Pulmonary artery endothelial cell (primary cell): ENCODE measurements at places on chromosomes 6 and 20. TPM values are rescaled to one million over a fixed set of nuclear protein-coding genes. Genes with fewer than 3 reads are reported as not detected.

PPP1R3D gene
- total RNA-seq: 7.6 and 8.7 TPM in 2 replicates

ADGB gene
- total RNA-seq: not detected in 2 replicates

PRRT1 gene
- total RNA-seq: 0.07 TPM in 1 of 2 replicates, not detected in the other

RNGTT gene
- total RNA-seq: 14.8 and 23.3 TPM in 2 replicates

PPP1R14C gene
- total RNA-seq: 0.04 TPM in 1 of 2 replicates, not detected in the other

CCN6 gene
- total RNA-seq: 0.07 TPM in 1 of 2 replicates, not detected in the other

SLC22A7 gene
- not detected in 2 replicates for total RNA-seq

GHRH gene
- not detected in 2 replicates for total RNA-seq

CALHM4 gene
- total RNA-seq: 0.13 and 0.28 TPM in 2 replicates

ZSCAN9 gene
- total RNA-seq: 11.6 and 13.5 TPM in 2 replicates

MAD2L1BP gene
- 19.3 and 25.0 TPM in 2 replicates for total RNA-seq

FAM184A gene
- 0.26 and 0.71 TPM in 2 replicates for total RNA-seq

CFB gene
- total RNA-seq: 3.4 and 4.0 TPM in 2 replicates

SIRPD gene
- total RNA-seq: not detected in 2 replicates

BPI gene
- not detected in 2 replicates for total RNA-seq

MACROD2 gene
- 0.46 and 0.95 TPM in 2 replicates for total RNA-seq

IL20RA gene
- total RNA-seq: under 0.01 TPM in 1 of 2 replicates, not detected in the other

ASCC3 gene
- 74.1 and 100 TPM in 2 replicates for total RNA-seq

TRIM15 gene
- total RNA-seq: not detected in 2 replicates

TMEM74B gene
- total RNA-seq: 0.07 TPM in 1 of 2 replicates, not detected in the other

PAQR8 gene
- total RNA-seq: 4.2 and 7.5 TPM in 2 replicates

GMPR gene
- 32.3 and 36.5 TPM in 2 replicates for total RNA-seq

LTA gene
- 0.07 TPM in 1 of 2 replicates, not detected in the other for total RNA-seq

DCBLD1 gene
- 43.4 and 52.8 TPM in 2 replicates for total RNA-seq

TNFAIP3 gene
- total RNA-seq: 4.8 and 5.0 TPM in 2 replicates

HLA-DMA gene
- total RNA-seq: 0.26 and 0.46 TPM in 2 replicates

PROKR2 gene
- not detected in 2 replicates for total RNA-seq
